ENCODE measurements at places on chromosomes 2 and 18. TPM values are rescaled to one million over a fixed set of nuclear protein-coding genes. Genes with fewer than 3 reads are reported as not detected.

GRCh38 chr2:170820757-170821530, 4.3 kb downstream of the GAD1 start:
- no peak for DNase-seq

DNA sequence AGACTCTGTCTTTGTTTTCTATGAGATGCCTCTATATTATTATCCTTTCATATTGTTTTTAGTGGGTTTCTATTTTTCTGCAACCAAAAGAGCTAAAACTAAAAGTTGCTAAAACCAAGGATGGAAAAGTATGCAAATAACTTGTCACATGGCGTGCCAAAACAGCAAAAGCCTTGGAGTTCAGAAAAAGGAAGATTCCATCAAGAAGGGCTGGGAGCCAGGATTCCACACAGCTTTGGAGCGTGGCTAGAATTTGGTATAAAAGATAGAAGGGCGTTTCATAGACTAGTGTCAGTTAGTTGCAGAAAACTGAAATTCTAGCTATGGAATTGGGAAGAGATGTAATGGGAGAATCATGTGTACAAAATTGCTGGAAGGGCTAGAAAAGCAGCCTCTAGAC, 4.1 kb downstream of the SCYGR1 start:
- DNase-seq, result no peak

DNA sequence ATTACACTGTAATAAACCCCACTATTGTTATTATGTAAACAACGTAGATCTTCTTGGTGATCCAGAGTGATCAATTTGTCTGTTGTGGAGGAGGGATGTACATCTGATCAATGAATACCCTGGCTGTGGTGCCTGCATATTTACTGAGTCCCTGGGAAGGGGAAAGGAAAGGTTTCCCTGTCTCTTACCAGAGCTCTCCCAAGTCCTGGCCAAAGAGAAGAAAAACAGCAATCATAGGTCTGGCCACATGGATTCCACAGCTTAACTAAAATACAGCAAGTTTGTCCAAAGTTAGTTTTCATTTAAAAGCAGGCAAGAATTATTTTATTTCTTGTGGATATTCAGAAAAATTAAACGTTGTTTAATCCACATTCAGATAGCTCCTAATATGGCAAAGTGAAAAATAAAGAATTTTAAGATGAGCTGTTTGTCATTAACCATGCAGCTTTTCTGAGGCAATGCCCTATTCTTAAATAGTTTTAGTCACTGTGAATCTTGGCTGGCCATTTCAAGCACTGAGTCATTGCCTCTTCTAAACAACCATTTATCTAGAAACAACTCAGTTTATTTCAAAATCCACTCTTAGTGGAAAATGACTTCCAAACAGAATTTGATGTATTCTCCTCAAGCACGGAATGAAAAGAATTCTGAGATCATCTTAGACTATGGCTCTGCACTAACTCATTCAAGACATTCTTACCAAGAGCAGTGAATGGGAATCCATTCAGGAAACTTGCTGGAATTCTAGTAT, 1004.4 kb upstream of the CDH2 start:
- no peak for DNase-seq

GRCh38 chr2:64792995-64793639, 139.4 kb upstream of the SERTAD2 start:
- no peak for DNase-seq

- no peak for DNase-seq
Observed at GRCh38 chr18:38606841-38607240, 1041.2 kb upstream of the CELF4 start.

- DNase-seq, result no peak
Observed at GRCh38 chr18:35888329-35888728, 84.2 kb upstream of the RMP24 start.

GRCh38 chr2:140440815-140441214, 1660.6 kb upstream of the NXPH2 start:
- no peak for DNase-seq

GRCh38 chr2:54599914-54600313, 123.5 kb upstream of the EML6 start:
- DNase-seq, result no peak

DNA sequence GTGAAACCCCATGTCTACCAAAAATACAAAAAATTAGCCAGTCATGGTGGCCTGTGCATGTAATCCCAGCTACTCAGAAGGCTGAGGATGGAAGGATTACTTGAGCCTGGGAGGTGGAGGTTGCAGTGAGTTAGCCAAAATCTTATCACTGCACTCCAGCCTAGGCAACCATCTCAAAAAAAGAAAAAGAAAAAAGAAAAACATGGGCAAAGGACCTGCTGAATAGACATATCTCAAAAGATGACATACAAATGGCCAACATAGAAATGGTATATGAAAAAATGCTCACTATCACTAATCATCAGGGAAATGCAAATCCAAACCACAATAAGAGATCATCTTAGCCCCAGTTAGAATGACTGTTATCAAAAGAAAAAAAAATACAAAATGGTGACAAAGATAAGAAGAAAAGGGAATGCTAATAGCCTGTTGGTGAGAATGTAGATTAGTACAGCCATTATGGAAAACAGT, 1.4 kb upstream of the TGOLN2 start:
- DNase-seq, result no peak

- DNase-seq, result peak; percentile 43
Observed at GRCh38 chr2:70919672-70920366, 15.9 kb upstream of the ATP6V1B1 start.

DNA sequence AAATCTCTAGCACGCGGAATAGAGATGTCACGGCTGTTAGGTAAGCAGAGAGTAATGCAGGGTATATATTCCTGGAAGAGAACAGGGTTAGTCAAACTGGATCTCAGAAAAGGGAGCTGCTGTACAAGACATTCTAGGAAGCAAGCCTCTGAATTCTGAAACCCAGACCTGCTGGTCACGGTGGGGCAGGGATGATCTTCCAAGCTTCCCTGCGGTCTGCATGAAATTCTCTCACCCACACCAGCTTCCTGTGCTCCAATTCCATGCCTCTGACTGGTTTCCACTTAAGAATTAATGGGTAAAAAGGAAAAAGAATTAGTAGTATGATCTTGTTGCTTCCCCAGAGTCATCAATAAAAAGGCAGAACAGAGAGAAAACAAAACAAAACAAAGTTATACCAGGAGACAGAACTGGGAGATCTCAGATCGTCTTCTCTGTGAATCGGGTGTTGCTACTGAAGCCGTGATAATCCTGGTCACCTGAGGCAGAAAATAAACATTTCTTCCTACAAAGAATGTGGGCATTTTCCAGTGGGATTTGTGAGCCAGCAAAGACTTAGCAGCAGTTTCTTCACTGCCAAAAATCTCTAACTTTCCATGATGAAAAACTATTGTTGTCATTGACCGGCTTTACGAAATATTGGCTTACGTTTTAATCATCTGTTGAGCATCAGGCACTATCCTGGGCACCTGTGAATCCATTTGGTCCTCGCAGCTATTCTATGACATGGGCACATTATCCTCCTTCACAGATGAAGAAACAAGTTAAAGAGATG, 5.3 kb upstream of the CYP27C1 start:
- DNase-seq, result no peak

DNA sequence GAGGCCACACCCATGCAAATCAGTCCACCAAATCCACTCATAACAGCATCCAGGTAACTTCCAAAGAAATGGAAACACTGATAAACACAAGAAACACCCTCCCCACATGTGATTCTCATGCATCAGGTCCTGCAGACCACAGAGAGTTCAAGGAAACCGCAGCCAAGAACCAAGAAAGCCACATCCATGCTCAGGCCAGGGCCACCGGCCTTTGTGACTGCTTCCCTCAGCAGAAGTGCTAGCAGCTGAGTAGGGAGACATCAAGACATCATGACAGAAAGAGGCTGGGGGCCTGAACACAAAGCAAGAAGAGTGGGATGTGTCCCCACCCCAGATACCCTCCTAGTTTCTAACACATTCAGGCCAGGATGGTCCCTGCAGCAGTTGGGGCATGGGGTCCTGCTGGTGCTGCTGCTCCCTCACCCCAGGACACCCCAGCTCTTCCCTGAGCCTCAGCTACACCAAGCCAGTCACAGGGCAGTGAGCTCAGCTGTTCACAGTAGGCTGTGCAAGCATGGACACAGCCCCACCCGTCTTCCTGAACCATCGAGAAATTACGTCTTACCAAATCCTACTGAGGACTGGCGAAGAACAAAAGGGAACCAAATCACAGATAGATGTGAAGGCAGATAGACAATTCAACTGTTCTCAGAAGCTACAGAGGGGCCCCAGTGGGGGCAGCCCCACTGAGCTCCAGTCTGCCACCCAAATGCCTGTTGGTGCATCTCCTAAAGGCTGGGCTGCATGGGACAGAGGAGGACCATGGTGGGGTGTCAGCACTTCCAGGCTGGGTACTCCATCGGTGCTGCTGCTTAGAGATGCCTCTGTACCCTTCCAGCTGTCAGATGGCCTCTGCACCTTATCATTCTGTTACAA, 60.9 kb downstream of the HDAC4 start:
- DNase-seq, result no peak

DNA sequence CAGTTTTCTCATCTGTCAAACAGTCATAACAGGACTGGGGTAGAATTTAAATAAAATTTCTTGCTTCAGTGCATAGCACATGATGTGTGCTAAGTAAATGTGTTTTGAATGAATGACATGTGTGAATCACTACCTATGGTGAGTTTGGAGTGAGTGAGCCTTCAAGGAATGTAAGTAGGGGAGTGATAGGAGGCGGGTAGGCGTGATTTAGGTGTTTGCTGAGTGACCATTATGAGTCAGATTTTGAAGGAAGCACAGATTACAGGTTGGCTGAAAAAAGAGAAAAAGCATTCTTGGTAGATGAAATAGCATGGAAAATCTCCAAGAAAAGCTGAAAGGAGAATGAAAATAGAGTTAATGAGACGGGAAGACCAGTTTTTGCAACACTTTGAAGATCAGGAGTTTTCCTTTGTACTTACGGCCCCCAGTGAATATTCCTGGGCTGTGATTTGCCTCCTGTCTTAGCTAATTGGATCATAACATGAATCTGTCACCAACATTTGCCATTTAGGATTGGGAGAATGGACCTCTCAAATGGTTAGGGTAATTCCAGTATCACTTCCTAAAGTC, 136.9 kb upstream of the GATA6 start:
- DNase-seq, result no peak

GRCh38 chr2:238065071-238065846, 4.5 kb downstream of the SCLY start:
- no peak for DNase-seq

- DNase-seq, result no peak
Observed at GRCh38 chr2:198385856-198386255, 581.5 kb downstream of the PLCL1 start.

DNA sequence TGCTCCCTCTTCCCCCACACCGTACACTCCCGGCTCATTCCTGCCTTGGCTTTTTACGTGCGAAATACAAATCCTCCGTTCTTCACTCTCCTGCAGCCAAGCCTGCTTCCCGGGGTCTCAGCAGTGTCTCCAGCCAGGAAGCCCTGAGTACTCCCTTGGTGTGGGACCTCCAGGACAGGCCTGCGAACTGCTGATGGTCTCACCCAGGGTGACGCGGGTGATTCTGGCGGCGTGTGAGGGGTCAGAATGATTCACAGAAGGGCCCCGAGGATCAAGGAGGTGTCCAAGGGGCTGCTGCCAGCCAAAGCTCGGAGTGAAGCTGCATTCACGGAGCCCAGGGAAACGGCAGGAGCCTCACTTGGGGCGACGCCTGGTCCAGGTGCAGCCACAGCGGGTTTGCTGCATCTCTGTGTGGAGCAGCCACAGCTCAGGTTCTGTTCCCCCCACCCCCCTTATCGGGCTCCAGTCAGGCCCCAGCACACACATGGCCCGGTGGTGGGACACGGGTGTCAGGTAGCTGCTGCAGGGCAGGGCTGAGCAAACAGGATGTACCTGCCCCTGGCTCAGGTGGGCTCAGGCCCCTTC, 337.7 kb upstream of the MYT1L start:
- no peak for DNase-seq

GRCh38 chr2:158735822-158736580, 59.1 kb upstream of the DAPL1 start:
- DNase-seq, result no peak

DNA sequence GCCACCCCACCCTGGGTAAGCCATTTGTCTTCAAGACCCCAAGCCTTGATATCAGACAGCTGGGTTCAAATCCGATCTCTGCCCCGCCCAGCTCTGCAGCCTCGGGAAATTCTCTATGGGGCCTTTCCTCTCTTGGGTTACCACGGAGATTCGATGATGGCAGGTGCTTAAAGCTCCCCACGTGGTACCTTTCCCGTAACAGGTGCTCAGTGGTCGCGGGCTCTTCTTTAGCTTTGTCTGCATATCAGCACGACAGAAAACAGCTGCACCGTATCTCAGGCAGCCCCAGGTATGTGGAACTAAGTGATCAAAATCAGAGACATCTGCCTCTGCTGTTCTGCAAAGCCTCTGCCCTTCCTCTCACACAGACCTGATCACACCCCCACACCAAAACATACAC, 37.4 kb downstream of the TTC32 start:
- no peak for DNase-seq

DNA sequence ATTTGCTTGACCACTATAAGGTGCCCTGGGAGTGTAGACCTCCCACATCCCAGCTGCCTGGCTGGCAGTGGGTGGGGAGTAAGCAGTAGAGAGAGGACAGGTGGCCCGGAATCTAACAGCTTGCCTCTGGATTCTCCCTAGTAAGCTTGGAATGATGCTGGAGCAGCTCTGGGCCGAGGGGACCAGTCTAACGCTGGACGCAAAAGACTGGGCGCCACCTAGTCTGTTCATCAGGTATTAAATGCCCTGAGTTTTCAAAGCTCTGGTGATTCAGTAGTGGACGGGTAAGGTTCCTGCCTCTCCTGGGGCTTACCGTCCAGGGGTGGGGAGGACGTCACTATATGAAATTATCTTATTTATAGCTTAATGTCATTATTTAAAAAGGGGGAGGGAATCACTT, 648 bp upstream of the LYPD6B start:
- peak; percentile 15 for DNase-seq

- DNase-seq, result no peak
Observed at GRCh38 chr2:222535477-222535876, 111.1 kb downstream of the SGPP2 start.

DNA sequence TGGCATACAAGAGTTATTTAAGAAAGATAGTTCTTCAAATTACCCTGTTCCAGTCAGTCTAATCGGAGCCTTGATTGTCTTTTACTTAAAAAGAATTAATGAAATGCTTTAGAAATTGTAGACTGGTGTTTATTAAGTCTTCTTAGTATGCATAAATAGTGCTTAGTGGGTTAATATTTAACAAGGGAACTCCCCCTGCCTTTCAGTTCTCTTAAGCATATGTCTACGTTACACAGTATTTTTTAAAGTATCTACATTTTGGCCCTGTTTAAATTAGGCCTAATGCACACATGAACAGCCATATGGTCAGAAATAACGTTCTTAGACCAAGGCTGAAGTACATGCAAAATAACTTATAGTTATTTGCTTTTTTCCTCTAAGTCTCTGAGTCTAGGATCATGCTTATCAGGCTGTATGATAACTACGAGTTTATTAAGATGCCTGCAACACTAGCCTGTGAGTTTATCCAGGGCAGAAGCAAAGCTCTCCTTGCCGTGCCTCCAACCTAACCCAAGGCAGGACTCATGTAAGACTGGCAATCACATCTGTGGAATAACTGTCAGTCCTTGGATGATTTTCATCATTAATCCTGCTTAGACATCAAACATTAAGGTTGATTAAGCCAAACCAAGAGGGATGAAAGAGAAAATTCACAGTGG, 6.7 kb downstream of the BCL2 start:
- DNase-seq, result no peak

PKDCC gene
- total RNA-seq, result not detected

RASGRP3 gene
- total RNA-seq, result 8.7 TPM

SFXN5 gene
- 10.5 TPM for total RNA-seq

MARCHF4 gene
- total RNA-seq, result not detected

MEIS1 gene
- total RNA-seq, result 7.3 TPM

KCNS3 gene
- not detected for total RNA-seq

AKAIN1 gene
- total RNA-seq, result not detected

HNRNPLL gene
- total RNA-seq, result 47.9 TPM

PLGLB2 gene
- 2.0 TPM for total RNA-seq

IL1F10 gene
- total RNA-seq, result not detected

SCYGR4 gene
- total RNA-seq, result not detected
